ENCODE measurements at places on chromosomes 16 and 17.

DNA sequence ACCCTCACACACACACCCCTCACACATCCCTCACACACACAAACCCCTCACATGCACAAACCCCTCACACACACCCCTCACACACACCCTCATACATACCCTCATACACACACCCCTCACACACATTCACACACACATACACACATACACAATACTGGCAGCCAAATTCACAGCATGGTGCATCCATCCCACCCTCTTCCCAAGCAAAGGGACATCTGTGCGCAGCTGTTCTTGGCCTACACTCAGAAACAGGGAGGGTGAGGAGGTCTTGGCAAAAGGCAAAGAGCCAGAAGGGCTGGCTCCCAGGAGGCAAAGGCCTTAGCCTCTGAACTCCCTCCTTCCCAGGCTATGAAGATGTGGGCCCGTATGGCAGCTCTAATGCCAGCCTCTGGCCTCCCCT, 23.4 kb downstream of the C17orf67 start:
- DNase-seq, result no peak

DNA sequence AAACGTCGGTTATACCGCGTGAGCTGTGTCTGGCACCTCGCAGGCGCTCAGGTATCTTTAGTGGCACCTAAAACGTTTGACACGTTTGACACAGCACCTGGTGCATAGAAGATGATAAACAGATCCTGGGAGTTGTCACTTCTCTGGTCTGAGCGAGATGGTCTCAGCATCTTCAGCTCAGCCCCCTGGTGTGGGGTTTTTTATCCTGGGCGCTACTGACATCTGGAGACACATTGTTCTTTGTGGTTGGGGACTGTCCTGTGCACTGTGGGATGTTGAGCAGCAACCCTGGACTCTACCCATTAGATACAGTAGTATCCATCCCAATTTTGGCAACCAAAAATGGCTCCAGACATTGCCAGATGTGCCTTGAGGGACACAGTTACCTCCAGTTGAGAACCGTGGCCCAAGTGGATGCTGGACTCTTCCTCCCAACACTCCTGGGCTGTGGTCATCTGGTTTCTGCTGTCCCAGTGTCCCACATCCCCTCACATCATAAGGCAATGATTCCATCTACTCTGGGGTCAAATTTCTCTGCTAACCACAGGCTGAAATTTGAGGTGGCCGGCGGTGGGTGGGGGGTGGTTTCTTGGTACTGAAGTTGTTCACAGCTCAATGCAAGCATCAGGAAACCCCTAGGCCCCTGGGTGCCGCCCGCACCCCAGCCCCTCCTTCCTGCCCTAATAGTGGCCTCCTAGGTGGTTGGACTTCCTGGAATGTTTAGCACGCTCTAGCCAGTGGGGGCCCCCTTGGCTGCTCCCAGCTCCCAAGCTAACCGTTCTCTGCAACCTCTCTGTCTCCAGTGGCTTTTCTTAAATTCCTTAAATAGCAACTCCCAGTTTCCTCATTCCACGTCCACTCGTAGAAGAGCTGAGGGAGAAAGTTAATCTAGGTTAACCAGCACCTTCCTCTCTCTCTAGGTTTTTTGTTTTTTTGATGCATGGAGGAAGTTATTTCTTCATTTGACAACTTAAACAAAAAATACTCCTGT, 124.8 kb downstream of the ABCC1 start:
- no peak for DNase-seq

DNA sequence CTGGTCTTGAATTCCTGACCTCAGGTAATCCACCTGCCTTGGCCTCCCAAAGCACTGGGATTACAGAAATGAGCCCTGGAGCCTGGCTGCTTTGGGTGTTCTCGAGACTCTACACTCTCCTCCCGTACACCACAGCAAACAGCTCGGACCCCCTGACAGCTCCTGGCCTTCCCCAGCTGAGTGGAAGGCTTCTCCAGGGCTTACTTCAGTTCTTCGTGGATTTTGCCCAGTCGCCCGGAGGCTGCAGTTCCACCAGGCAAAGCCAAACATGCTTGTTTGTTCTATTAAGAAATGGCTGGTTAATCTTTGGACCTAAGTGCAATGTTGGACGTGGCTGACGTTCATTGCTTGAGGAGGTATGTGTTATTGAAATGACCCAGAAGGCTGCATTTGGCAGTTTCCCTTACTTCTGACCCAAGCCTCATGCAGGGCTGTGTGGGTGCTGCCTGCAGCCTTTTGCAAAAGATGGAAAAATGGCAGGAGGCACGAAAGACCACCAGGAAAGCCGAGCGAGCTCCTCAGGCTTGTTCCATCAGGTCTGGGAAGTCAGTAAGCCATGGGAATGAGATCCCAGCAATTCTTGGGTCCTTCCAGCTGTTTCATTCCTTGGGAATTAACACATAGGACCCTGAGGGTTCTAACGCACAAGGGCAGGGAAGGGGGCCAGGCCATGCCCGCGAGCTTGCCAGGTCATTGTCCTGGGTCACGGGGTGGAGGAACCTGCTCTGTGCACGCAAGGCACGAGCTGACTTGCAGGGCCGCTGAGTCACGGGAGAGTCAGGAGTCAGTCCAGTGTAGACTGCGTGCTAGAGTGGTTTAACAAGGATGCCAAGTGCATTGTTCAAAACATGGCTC, 23.9 kb upstream of the KLHDC4 start:
- DNase-seq, result no peak

GRCh38 chr17:8959312-8959918, 6.1 kb downstream of the PIK3R5 start:
- DNase-seq, result no peak

GRCh38 chr17:47896672-47897490, 845 bp downstream of the SP2 start:
- no peak for DNase-seq

- DNase-seq, result no peak
These were observed 180.2 kb upstream of the TBX2 start for GRCh38 chr17:61219460-61219859.

- no peak for DNase-seq
These were observed 7.9 kb downstream of the ERI2 start for GRCh38 chr16:20798364-20798763.

DNA sequence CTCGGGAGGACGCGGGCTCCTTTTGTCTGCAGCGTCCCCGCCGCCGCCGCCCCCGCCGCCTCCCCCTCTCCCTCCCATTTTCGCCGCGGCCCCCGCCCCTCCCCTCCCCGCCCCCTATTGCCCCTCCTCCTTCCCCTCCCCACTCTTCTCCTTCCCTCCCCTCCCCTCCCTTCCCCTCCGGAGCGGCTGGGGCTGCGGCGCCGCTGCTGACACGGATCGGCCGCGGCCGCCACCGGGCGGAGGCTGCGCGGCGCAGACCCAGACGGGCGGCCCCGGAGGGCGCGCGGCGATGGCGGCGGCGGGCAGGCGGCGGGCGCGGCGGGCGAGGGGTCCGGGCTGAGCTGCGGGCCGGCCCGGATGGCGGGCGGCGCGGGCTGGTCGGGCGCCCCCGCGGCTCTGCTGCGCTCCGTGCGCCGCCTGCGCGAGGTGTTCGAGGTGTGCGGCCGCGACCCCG, at the start of gene RAB11FIP4:
Gene RAB11FIP4, plus strand, starts transcription at position 180 of the 454 bp plus-strand sequence. Its CDS starts 178 bp downstream, at position 358.
- DNase-seq, result peak; percentile 73

DNA sequence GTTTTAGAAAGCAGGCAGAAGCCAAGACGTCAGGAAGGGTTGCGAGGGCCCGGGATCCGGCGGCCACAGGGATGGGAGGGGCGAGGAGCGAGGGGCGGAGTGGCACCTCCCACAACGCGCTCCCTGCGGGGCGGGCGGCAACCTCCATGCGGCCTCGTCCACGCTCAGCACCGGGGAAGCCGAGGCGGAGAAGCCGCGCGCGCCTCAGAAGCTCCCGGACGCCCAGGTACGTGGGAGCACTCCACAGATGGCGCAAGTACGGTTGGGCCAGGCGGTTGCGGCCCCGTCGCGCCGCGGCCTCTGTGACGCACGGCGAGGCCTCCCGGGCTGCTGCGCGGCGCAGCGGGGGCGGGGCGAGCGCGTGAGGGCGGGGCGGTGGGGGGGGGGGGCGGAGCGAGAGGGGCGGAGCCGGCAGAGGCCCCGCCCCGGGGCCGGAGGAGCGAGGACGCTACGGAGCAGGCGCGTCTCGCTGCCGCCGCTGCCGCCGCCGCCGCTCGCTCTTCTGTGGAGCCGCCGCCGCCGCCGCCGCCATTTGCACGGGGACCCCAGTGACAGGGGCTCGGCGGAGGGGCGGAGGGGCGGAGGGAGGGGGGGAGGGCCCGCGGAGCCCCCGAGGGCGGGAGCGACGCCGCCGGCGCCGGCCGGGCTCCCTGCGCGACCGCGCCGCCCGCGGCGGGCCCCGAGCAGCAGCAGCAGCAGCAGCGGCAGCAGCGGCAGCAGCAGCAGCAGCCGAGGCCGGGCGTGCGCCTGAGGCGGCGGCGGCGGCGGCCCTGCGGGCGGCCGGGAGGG, at the start of gene TENT4B:
Gene TENT4B, plus strand, starts transcription at position 500 of the 789 bp plus-strand sequence. CDS start 316 bp downstream, outside the sequence.
- peak; percentile 46 for DNase-seq

GRCh38 chr17:40950176-40950575, 12.7 kb upstream of the KRT23 start:
- DNase-seq, result no peak

- no peak for DNase-seq
These were observed 1.6 kb upstream of the MRPL38 start for GRCh38 chr17:75906143-75906884.

GRCh38 chr16:75281826-75282225, 30.4 kb upstream of the BCAR1 start:
- DNase-seq, result no peak

DNA sequence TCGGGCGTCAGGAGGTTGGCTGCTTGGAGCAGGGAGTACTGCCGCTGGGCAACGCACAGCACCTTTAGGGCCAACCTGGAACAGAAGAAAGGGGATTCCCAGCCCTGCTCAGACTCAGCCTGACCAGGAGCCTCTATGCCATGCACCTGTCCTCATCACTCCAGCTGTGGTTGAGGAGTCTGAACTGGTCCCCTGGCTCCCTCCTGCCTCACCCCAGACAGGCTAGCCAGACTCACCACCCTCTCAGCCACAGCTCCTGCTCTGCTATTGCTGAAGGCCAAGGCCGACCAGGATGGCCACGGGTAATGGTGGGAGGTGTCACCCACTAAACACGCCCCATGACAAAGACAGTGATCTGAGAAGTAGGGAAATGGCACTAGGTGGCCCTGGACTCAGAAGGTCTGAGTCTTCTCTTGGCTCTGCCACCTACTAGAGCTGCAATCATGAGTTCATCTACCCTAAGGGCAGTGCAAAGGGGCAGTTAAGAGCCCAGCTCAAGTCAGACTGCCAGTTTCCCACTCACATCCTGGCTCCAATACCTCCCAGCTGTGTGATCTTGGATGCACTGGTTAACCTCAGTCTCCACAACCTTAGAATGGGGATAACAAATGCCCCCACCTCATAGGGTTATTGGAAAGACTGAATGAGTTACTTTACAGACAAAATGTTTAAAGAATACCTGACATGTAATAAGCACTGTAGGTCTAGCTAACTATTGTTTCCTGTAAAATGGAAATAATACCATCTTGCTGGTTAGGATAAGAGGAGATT, 13.8 kb upstream of the GFAP start:
- peak; percentile 1 for DNase-seq

DNA sequence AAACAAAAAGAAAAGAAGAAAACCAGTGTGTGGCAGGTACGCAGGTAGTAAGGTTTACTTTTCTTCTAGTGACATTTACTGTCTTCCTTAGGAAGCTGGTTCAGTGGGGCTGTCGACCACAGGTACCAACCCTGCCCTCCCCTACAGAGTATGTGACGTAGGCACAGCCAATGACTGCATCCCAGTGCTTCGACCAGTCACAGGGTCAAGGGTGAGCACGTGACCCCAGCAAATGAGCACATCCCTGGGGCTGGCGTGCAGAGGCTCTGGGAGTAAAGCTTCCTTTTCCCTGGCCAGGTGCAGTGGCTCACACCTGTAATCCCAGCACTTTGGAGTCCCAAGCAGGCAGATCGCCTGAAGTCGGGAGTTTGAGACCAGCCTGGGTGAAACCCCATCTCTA, 38.9 kb upstream of the PLCG2 start:
- DNase-seq, result no peak

DNA sequence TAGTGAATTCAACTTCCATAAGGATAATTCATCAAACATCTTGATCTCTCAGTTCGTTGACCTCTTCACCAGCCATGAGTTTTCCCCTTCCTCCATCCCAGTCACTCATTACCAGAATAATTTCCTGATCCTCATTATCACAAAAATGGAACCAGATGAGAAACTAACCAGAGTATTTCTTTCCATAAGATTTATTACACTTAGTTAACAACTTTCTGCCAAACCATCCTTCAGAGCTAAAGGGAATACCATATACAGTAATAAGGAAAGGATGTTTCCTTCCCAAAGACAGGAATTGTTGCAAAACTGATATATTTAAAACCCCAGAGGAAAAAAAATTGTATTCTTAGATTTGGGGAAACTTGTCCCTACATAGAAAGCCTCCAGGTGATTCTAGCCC, 8.6 kb downstream of the KRTAP29-1 start:
- no peak for DNase-seq

DNA sequence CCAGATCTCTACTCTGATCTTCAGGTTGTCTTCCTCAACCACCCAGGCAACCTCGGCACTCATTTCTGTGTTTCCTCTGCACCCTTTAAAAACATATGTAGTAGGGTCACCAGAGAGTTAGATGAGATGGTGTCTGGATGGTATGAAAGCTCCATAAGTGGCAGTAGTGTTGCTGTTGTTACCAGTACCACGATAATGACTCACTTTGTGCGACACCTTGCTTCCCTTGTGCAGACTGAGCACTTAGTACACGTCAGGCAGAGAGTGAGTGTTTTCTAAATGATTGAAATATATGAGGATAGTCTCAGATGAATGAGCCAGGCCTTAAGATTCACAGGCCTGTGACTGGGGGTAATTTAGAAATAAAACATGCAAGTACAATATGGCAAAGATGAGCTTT, 188.7 kb downstream of the MAF start:
- no peak for DNase-seq

DNA sequence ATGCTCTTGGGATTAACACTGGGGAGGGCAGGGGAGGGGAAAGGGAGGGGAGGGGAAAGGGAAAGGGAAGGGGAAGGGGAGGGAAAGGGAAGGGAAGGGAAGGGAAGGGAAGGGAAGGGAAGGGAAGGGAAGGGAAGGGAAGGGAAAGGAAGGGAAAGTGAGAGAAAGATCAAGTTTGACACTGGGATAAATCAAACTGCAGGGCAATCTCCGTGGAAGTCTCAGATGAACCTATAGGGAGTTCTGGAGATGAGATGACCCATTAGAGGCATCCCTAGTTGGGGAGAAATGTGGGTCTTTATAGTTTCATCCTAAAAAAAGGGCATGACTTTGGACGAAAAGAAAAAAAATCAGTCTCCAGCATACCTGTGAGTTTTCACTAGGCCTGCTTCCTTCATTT, 2.2 kb downstream of the KRTAP4-12 start:
- no peak for DNase-seq

DNA sequence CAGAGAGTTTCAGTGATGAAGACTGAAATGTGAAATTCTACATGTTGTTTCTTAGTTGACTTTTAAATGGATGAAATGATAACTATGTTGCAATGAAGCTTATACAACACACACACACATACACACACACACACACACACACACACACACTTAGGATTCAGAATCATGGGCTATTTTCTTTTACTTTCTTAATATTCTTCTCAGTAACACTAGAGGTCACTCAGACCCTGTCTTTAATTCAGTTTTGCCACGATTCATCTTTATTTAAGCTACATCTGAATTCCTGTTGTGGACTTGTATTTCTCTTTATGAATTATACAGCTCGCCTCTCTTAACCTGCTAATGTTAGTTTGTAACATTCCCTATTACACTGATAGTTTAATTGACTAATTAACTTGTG, 109.6 kb upstream of the GOT2 start:
- DNase-seq, result no peak

- DNase-seq, result no peak
These were observed 3.8 kb downstream of the NKIRAS2 start for GRCh38 chr17:42023524-42024349.

All from D721Med (cell line).